Posterior vena cava (tissue), 2 donors: ENCODE measurements at places on chromosomes 7 and 10. TPM values are rescaled to one million over a fixed set of nuclear protein-coding genes. Genes with fewer than 3 reads are reported as not detected.

TAX1BP1 gene
- total RNA-seq = 131 TPM

SLC29A4 gene
- total RNA-seq = 0.90 TPM

FAM241B gene
- total RNA-seq = 2.2 TPM

ADIRF gene
- 188 TPM for total RNA-seq

APBB1IP gene
- 20.5 TPM for total RNA-seq

MYH16 gene
- total RNA-seq = not detected

DNA sequence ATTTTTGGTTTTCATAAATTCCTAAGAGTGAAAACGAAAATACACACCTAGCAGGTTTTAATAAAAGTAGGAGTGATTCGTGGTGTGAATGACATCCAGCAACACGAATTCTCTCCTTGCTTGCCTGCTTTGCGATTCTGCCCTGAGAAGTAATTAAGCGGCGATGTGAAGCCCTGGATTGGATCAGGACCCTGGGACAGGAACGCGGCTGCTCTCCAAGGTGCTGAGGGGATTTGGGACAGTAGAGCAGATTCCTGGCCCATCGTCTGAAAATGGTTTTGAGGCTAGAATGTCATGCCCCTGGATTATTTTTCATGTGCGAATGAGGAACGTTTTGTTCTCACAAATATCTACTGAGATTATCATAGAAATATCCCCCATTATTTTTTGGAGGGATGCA is 7.8 kb downstream of the NPS start:
- DNase-seq = no peak

- no peak for DNase-seq
These were observed 302.1 kb upstream of the IMMP2L start for GRCh38 chr7:111864291-111864976.

DNA sequence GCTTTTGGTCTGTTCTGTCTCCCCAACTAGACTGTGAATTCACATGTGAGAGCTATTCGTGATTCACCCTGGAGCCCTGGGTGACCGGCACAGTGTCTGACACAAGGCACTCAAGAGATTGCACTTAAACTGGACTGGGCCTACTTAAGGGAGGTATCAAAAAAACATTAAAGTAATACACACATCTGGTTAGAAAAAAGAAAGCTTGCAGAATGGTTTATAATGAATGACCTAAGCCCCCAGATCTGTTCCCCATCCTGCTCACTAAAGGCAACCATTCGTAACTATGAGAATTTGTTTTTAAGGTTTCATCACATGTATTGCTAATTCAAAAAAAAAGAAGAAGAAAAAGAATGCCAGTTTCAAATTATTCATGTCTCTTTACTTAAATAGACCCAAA is 74.5 kb downstream of the DGKI start:
- no peak for DNase-seq

DNA sequence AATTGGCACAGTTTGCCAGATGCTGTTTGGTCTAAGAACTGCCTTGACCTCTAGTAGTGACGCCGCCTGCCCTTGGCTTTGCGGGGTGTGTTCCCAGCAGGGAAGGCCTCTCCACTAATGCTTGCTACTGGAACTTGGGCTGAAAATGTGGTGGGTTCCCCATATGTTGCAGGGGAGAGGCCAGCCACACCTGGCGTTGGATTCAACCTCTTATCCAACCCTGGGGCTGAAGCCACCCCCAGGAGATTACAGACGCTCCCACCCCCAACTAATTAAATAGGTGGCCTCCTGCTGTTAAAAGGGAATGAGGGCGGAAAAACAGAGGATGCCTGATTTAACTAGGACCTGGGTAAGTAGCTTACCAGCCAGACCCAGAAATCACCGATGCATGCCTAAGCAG is 19.2 kb upstream of the ATOH7 start:
- DNase-seq = no peak

GRCh38 chr7:129285111-129285510 is 60.3 kb downstream of the AHCYL2 start:
- no peak for DNase-seq

DNA sequence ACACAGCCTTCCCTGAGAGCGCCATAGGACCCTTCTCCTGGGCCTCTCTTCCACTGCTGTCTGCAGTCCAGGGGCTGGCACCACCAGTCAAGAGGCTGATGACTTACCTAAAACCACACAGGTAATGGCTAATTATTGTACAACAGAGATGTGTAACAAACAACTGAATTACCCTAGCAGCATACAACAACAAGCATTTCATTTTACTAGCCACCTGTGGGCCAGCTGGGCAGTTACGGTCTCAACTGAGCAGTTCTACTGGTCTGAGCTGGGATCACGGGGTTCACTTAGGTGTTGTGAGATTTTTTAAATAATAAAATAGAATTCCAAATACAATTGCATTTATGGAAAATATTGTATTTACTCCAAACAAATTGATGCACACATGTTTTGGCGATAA is 431.9 kb downstream of the TNS3 start:
- DNase-seq = no peak

GRCh38 chr7:75716992-75717626 is 21.6 kb downstream of the HIP1 start:
- DNase-seq = peak; percentile 43

DNA sequence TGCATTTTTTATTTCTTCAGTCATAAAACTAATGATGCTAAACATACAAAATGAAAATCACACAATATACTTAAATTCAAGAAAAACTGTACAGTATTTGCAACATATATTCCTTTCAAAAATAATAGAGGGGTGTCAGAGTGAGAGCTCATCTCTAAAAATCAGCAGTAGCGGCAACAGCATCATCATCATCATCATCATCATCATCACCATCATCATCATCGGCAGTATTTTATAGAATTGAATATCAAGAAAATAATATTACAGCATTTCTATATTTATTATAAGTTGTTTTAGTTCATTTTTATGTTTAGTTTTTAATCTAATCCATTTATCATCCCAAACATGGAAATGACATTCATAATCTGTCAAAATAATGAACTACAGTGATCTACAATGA is 67.4 kb upstream of the PPP1R3A start:
- no peak for DNase-seq

DNA sequence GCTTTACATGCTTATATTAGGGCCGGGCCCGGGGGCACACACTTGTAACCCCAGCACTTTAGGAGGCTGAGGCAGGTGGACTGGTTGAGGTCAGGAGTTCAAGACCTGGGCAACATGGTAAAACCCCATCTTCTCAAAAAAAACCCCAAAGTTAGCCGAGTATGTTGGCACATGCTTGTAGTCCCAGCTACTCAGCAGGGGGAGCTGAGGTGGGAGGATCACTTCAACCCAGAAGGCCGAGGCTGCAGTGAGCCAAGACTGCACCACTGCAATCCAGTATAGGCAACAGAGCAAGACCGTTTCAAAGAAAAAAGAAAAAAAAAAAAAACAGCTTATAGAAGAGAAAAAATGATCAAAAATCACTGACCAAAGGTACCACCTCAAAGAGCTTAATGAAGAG is 63.1 kb downstream of the AMZ1 start:
- DNase-seq = no peak

GRCh38 chr10:17859492-17860156 is 50.5 kb downstream of the MRC1 start:
- DNase-seq = no peak

- no peak for DNase-seq
These were observed 17.0 kb downstream of the CLIP2 start for GRCh38 chr7:74306004-74306729.

- no peak for DNase-seq
These were observed 1.2 kb downstream of the TMEM139 start for GRCh38 chr7:143285806-143286521.

DNA sequence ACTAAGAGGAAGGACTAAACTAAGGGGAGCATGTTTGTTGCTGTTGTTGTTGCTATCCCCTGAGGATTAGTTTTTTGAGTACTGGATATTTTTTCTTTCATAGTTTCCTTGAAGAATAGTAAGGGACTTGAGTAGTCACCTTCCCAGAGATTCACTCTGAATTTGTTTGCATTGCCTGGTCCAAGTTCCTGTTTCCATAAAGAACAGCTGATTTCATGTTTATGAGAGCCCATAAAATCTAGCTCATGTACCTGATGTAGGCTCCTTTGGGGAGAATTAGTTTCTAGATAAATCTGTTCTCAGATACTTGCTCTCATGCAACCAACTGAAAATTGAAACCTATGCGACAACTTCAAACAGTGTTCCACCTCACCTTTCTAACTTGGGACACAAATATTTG is 464.4 kb upstream of the MBL2 start:
- no peak for DNase-seq

DNA sequence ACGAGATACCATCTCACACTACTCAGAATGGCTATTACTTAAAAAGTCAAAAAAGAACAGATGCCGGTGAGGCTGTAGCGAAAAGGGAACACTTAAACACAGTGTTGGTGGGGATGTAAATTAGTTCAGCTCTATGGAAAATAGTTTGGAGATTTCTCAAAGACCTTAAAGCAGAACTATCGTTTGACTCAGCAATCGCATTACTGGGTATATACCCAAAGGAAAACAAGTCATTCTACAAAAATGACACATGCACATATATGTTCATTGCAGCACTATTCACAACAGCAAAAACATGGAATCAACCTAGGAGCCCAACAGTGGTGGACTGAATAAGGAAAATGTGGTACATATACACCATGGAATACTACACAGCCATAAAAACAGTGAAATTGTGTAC is 56.9 kb downstream of the SAMD9 start:
- no peak for DNase-seq

DNA sequence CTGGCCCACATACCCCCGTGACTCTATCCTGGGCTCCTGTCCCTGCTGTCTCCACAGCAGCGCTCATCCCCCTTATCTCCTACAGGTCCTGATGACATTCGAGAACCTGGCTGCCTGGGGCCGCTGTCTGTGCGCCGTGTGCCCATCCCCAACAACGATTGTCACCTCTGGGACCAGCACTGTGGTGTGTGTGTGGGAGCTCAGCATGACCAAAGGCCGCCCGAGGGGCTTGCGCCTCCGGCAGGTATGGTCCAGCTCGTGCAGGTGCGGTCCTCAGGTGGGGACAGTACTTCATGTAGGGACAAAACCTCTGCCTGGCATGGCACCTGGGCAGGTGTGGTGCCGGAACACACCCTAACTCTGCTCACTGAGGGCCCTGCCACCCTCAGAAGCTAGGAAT is 30.4 kb upstream of the LRRC18 start:
- DNase-seq = no peak

DNA sequence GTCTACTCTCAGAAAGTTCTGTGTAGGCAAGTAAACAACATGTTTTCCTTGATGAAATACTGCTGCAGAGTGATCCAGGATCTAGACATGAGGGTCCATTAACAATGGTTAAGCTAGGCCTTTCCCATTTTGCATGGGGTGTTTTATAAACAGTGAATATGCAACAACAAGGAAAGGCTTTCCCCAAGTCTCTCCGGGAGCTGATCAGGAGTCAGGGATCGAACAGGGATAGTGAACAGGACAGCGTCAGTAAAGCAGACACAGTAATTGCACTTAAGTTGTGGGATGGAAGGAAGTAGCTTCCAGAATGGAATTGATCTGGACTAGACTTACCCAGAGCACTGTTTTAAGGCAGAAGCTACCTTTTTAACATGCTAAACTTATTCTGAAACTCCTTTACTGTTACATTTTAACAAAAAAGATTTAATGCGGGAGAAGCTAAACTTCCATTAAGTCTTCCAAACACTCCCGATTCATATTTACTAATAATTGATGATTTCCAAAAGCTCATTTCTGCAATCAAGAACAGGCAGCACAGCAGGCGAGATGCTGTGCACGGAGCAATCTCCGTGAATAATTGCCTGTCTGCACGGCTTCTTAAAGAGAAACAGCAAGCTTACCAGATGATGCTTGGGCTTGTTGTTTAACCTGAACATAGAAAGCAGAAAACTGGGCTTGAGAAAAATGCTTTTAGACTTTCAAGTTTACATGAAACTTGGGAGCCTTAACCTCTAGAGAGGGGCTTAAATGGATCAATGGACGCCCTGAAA is 50.3 kb upstream of the DOCK1 start:
- no peak for DNase-seq

DNA sequence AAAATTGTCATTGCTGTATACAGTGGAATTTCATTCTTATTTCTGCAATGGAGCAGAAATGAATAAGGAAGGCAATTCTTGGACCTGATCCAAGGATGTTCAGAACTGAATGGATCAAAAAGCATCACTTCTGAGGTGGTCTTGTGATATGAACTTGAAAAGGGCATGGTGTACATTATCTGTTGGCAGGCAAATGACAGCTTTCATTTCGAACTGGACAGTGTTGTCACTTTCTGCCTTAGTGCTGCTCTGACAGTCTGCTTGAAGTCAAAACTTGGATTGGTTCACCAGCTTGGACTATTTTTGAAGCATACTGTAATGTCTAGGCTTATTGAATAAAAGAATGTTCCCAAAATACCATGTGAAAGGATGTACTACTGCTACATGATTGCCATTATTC is 52.0 kb downstream of the VCL start:
- DNase-seq = no peak
